Activated naive CD4-positive, alpha-beta T cell (primary cell): ENCODE measurements at places on chromosomes 12 and 14.

- DNase-seq = no peak
Observed at GRCh38 chr14:48456051-48456450, 780.6 kb upstream of the MDGA2 start.

- no peak for DNase-seq
Observed at GRCh38 chr12:90170740-90171139, 462.1 kb upstream of the ATP2B1 start.

- DNase-seq = no peak
Observed at GRCh38 chr14:41392226-41392625, 214.4 kb upstream of the LRFN5 start.

GRCh38 chr14:61281186-61281947 lies at the start of gene TMEM30B:
TSS of gene TMEM30B (minus strand) at chr14:61281338. CDS start at chr14:61281147, 191 bp downstream.
- DNase-seq = no peak

GRCh38 chr12:49079793-49080192 lies 10.0 kb upstream of the RHEBL1 start:
- no peak for DNase-seq

DNA sequence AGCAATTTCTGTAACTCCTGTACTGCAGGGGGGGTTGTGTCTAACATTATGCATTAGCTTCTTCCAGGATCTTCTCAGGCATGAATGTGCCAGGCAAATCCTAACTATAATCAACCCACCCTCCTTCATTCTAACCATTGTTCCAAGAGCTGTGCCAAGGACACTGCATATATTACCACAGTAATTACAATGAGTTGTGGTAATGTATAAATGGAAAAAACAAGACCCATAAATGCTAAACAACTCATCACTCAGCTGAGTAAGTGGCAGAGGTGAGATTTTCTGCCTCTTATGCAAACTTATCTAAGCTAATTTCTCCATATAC lies 80.6 kb downstream of the PRKD1 start:
- DNase-seq = no peak

DNA sequence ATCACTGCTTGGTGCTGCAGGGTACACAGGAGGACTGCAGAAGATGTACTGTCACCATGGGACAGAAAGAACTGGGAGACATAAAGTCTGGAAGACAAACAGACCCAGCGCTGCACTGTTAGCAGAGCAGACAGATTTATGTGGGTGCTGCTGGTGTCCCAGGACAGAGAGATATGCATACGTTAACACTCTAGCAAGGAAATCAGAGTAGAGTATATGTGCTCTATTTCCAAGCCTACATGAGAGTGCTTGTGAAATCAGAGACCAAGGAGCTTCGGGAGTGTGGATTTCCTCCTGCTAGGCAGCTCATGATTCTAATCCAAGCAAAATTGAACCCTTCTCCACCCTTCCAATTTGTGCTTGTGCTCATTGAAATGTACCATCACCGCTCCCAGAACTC lies 416.5 kb downstream of the VRK1 start:
- DNase-seq = no peak
